ENCODE measurements at places on chromosomes 2 and 18.

DNA sequence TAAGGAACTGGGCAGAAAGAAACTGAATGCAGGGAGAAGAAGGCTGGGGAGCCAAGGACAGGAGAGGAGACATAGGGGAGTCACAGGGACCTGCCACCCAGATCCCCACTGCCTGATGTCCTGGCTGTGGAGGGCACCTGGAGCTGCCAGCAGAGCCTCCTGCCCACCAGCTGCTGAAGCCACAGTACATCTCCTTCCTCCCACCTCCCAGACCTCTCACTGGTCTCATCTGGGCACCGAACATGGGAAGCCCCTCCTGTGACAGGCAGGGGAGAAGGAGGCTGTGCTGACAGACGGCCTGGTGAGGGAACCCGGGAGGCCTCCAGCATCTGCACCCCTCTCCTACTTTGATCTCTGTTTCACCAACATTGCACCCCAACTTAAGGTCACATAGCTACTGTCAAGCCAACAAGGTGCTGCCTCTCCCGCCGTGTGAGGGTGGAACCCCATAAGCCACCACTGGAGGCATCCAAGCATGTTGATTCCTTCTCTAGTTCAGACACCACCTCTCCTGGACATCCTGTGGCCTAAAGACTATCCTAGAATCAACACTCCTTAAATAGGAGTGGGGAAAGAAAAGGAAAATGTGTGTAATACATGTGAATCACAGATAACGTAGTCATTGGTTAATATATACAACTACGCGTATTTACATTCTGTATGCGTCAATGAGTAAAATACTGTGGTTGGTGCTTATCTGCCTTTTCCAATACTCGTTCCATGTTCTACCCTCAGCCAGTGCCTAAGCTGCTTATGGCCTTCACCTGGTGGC lies 3.5 kb upstream of the RNPEPL1 start:
- DNase-seq = no peak

DNA sequence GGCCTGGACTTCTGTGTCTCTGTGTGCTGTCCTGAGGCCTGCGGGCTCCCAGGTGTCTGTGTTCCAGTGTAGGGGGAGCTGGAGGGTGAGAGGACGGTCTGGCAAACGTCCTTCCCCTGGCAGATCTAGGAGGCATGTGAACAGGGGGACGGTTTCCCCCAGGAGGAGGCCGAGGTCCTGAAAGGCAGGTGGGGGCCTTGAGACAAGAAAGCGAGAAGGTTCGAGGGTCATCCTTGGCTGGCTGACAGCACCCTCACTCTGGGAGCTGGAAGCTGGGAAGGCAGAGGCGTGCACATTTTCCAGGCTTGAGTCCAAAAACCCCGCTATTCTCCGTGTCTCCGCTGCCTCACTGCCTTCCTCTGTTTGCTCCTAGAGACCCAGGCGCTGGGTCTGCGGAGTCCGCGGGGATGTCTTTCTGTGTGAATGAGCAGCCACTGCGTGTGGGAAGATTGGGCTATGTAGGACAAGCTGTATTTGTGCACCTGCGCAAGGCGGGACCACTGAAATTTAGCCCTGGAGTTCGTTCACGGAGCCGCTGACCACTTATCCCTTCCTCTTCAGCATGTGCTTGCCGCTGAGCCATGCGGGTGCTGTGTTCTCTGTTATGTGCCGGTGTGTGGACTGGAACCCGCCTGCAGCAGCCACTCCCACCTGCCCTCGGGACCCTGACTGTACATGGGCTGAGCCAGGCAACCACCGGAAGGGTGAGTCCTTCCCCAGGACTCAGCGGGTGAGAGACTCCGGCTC lies 43.7 kb downstream of the TWIST2 start:
- no peak for DNase-seq

GRCh38 chr2:76569819-76570218 lies 859.1 kb upstream of the GCFC2 start:
- no peak for DNase-seq

DNA sequence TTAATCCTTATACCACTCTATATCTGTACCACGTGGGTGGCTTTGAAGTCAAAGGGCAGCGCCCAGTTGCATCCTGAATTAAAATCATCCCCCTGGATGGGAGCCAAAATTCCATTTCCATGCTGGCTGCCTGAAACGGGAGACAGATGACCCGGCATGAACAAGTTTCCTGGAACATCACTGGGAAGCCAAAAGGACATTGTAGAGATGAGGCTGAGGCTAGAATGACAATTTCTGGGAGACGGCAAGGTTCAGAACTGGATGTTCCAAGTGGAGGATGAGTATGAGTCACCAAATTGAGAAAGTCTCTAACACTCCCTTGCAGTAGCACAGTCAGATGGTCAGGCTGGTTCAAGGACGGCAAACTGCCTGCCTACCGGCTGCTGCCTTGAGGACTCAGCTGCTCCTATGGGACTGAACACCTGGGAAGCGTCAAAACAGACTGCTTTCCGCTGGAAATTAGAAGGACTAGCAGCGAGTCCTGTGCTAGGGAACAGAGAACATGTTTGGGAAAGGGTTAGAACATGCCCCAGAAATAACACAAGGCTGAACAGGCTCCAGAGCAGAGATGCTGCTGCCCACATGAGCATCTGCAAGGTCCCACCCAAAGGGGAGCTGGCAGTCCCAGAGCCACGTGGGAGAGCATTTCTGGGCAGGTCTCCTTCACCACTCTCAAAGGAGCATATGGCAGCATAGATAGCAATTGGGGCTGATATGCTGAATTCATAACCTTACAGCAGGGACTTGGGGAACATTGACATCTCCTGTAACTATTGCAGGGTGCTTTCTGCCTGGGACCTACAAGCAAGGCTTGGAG lies 32.0 kb downstream of the YPEL5 start:
- DNase-seq = no peak

GRCh38 chr2:10900216-10901109 lies 11.3 kb upstream of the KCNF1 start:
- DNase-seq = no peak
